AML-193 (cell line): ENCODE measurements at places on chromosomes 7 and 10.

DNA sequence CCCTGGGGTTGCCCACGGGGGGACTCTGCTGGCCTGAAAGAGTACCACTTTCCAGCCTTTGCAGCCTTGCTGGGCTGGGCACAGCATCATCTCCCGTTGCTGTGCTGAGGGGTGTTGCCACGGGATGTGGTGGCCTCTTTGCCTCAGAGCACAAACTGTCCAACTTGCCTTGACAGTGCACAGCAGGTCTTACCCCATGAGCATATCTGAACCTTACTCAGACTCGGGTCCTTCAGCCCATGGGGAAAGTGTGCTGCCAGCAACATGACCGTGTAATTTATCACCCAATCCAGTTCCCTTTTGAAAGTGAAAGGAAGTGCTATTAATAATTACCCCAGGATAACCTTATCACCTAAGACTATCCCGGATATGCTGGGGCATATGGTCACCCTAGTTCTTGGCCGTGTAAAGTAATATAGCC lies 46.8 kb downstream of the TBXAS1 start:
- no peak for DNase-seq

- no peak for DNase-seq
Observed at GRCh38 chr10:75464478-75465449, 33.3 kb downstream of the LRMDA start.

GRCh38 chr10:72022228-72022627 lies 58.0 kb downstream of the CHST3 start:
- DNase-seq: no peak

GRCh38 chr7:106065575-106066500 lies 46.3 kb downstream of the SYPL1 start:
- no peak for DNase-seq

DNA sequence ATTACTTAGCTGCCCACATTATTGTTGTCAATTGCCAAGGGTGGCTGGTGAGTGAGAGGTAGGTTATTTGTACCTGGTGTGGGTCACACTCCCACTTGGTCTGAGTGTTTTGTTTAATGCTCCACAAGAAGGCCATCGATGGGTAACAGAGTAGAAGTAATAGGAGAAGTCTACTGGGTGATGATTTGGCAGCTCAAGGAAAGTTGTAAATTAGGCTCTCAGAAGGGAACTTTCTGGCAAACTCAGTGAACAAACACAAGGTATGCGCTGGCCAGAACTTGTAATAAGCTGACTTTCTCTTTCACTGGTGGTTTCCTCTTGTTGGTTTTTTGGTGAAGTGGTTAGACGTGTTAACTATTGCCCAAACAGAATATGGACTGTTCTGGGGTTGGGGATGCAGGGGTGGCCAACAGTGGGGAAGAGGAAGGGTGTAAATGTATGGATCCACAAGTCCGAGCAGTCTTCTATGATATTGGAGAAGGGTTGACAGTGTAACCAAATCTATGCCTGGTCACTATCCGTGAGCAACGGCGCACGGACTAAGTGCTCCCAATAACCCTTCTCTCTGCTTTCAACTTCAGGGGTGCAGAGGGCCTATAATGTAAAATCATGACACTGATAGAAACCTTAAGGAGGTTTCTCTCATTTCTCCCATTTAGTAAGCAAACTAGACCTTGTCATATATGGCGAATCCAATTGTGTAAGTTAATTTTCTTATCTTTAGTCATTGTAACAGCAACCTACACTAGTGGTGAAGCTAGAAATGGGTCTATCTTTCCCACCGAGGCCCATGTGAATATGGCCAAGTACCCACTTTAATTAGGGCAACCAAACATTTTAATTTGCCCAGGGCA lies 212.8 kb downstream of the PTEN start:
- no peak for DNase-seq

DNA sequence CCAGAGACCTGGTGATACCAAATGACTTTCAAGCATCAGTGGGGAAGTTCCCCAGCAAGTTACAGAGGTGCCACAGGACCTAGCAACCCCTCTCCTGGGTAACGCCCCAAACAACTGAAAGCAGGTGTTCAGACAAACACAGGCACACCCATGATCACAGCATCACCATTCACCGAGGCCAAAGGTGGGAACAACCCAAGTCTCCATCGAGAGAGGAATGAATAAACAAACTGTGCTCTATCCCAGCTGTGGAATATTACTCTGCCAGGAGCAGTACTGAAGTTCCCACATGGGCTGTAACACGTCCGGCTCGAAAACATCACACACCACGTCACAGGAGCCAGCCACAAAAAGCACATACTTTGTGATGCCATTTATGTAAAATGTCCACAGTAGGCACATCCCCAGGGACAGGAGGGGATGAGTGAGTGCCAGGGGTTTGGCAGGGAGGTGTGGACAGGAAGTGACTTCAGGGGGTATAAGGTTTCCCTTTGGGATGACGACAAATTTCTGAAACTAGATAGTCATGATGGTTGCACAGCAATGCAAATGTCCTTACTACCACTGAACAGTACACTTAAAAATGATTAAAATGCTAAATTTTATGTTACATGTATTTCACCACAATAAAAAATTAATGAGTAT lies 222.8 kb downstream of the TNS3 start:
- DNase-seq: no peak

- DNase-seq: no peak
Observed at GRCh38 chr7:113083132-113083815, 3.4 kb downstream of the GPR85 start.

GRCh38 chr7:6159524-6160031 lies 112.8 kb downstream of the CYTH3 start:
- DNase-seq: no peak

DNA sequence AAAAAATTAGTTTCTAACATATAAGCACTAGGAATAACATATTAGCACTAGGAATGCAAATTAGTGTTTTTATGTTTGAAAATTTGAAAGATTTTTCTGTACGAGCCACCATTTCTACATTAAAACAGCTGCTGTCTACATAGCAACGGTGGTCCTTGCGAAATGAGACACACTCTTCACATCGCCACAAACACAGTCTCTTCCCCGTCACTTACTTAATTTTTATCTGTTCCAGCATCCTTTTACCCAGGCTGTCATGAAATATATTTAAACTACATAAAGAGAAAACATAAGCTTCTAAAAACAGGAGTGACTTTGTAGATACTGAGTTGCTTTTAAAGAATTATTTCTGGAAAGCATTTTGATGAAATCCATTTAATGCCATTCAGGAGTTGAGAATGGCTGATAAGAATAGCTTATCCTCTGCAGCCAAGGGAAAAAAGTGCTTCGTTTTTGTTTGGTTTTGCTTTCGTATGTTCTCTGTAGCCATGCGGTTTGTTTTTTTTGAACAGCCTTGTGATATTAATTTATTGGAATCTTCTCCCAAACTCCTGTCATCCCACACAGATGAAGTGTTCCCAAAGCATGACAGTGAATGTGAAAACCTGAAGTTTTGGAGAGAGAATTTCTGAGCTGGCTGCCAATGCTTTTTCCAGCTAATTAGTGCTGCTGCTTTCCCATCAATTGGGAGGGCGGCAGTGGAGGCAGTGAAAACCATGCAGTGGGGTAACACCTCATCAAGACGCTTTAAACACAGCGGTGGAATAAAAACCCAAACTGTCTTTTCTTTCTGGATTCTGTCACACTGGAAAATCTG lies 603.7 kb upstream of the ADARB2 start:
- no peak for DNase-seq

GRCh38 chr10:51808187-51808586 lies 108.8 kb upstream of the CSTF2T start:
- DNase-seq: no peak

DNA sequence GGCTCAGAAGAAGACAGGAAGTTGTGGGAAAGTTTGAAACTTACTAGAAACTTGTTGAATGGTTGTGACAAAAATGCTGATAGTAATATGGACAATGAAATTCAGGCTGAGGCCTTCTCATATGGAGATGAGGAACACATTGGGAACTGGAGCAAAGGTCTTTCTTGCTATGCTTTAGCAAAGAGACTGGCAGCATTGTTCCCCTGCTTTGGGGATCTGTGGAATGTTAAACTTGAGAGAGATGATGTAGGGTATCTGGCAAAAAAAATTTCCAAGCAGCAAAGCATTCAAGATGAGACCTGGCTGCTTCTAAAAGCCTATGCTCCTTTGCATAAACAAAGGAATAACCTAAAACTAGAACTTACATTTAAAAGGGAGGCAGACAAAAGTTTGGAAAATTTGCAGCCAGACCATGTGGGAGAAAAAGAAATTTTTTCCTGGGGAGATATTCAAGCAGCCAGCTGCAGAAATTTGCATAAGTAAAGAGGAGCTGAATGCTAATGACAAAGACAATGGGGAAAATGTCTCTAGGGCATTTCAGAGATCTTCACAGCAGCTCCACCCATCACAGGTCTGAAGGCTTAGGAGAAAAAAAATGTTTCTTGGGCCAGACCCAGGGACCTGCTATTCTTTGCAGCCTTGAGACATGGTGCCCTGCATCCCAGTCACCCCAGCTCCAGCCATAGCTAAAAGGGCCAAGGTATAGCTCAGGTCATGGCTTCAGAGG lies 16.5 kb upstream of the KCND2 start:
- no peak for DNase-seq

GRCh38 chr7:116777651-116778281 lies 84.6 kb upstream of the CAPZA2 start:
- no peak for DNase-seq
